ENCODE measurements at places on chromosomes 3 and 15.

GRCh38 chr15:28243901-28244300 is 78.1 kb downstream of the HERC2 start:
- no peak for DNase-seq

- DNase-seq = no peak
These were observed 135.5 kb upstream of the PTX3 start for GRCh38 chr3:157300981-157301663.

- DNase-seq = no peak
These were observed 68.9 kb downstream of the KLF15 start for GRCh38 chr3:126288314-126288713.

- no peak for DNase-seq
These were observed 154.1 kb upstream of the LPP start for GRCh38 chr3:187999821-188000220.

GRCh38 chr3:196624067-196624790 is 15.3 kb upstream of the NRROS start:
- DNase-seq = no peak

DNA sequence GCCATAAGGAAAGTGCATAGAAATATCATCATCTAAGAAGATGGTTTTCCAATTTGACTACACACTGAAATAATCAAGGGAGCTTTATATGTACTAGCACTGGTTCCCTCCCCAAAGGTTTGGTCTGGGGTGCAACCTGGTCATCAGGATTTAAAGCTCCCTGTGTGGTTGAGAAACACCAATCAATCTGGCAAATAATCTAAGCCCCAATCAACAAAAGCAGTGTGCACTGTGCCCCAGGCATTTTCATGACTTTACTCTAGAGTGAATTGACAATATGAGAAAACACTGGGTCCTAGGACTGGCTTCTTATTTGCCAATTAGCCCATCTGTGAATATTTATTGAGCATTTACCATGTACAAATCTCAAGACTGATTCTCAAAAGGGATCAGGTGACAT is 255.1 kb downstream of the MEIS2 start:
- DNase-seq = no peak

DNA sequence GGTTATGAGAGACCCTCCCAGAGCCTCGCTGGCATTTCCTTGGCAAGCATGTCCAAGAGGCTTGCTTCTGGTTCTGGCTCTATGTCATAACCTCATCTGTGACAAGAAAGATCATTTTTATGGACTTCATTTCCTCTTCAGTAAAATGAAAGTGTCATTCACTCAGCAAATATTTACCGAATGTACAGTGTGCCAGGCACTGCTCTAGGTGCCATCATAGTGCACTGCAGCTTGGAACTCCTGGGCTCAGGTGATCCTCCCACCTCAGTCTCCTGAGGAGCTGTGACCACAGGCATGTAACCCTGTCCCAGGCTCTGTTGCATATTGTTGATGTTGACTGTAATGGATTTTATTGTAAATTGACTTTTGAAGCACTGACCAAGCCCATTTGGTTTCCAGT is 18.7 kb upstream of the ITPKA start:
- no peak for DNase-seq

DNA sequence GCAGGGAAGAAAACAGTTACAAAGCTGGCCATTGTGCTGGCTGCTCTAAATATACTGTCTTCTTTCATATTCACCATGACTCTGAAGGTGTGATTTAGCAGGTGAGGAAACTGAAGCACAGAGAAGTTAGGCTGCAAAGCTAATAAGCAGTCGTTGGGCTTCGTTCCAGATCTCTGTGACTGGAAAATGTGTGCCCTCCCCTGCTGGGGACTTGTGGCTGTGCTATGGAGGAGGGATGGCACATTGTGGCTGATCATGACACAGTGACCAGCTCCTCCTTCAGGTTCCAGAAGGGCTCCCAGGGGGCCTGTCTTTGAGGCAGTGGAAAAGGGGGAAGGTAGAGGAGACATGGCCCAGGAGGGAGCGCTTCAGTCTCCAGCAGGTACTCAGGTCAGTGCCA is 19.2 kb downstream of the PXK start:
- no peak for DNase-seq

- DNase-seq = no peak
These were observed 375.8 kb downstream of the GAP43 start for GRCh38 chr3:115999001-115999585.

DNA sequence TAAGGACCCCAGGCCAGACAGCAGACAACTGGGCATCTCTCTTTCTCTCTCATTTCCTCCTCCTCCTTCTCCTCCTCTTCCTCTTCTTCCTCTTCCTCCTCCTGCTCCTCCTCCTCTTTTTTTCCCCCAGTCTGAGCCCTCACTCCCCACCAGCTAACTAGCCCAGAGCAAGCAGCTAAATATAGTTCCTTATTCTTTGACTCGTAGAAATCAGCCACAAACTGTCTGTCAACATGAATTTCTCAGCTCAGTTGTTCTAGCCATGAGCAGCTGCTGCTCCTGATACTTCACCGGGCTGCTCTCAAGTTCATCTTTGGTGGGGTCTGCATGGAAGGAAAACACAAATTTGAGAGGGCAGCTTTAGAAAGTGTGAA is 19.2 kb upstream of the LOXL1 start:
- no peak for DNase-seq

Measured in activated T-cell treated with anti-CD3 and anti-CD28 coated beads for 24 hours (primary cell).